AG20443 (cell line): ENCODE measurements at places on chromosomes 16 and 17.
A peak's percentile ranks its signal among the peaks of the same experiment; 100 is the strongest.

DNA sequence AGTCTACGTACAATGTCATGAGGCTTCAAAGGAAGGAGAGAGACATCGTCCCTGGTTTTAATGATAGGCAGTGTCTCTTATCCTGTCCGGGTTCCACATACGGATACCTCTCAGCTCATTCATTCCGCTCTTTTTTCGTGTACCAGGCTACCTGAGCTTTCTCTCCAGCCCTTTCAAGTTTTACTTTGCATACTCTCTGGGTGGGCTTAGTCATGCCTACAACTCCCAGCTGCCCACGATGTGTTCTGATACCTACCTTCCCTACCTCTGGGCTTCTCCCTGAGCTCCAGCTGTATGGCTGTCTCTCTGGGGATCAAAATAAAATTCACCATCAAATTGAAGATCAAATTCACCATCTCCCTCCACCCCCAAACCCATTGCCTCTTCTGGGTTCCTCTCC lies 354.0 kb upstream of the EEF2KMT start:
- DNase-seq = no peak

- no peak for DNase-seq
Observed at GRCh38 chr17:42394838-42395237, 6.6 kb upstream of the STAT3 start.

DNA sequence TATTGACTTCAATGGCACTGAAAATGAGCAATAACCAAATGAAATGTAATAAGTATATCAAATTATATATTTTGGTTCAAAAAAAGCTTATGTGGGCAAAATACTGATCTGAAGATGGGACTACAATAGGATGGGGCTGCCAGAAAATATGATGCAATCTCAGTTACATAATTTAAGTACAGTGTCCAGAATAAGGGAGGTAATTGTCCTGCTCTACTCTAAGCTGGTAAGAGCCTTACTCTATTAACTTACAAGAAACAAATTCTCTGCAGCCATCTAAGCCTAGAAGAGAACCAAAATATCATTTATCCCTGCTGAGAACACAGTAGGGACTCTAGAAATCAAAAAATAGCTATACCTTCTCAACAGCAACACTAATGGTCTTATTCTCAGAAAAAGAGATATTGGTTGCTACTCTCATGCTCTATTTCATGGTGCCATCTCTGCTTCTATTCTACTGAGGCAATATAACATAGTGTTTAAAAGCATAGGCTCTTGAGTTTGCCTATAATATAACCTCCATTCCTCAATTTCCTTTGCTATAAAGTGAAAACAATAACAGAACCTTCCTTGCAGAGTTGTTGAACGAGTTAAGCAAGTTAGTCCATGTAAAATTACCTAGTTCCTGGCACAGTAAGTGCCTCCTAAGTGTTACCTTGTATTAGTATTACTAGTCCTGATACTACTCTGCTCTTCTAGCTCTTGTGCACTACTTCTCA lies 19.9 kb downstream of the NQO1 start:
- DNase-seq = peak; percentile 35

DNA sequence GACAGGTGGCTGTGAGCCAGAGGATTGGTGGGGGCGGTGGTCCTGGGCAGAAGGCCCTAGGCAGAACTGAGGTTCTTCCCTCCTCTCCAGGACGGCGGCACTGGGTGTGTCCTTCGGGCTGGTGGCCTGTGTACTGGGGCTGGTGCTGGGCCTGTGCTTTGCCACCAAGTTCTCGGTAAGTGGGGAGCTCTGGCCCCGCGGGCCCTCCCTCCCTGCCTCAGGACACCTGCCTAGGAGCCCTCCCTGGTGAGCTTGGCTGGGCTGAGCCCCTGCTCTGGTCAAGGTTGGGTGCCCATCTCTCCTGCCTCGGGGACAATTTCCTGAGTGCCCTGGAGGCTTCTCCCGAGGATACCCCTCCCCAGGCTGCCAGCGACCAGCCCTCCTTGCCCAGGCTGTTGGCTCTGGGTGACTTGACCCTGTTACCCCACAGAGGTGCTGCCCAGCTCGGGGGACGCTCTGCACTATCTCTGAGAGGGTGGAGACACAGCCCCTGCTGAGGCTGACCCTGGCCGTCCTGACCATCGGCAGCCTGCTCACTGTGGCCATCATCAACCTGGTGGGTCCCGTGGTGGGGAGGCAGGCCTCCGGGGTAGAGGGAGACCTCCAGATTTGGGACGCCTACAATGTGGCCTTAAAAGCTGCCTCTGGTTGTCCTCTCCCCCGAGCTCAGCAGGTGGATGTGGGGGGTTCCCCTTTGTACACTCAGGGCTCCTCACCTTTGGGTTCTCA lies 42.0 kb downstream of the ADCY7 start:
- no peak for DNase-seq

GRCh38 chr16:4972938-4973587 lies 14.9 kb downstream of the SEC14L5 start:
- no peak for DNase-seq

DNA sequence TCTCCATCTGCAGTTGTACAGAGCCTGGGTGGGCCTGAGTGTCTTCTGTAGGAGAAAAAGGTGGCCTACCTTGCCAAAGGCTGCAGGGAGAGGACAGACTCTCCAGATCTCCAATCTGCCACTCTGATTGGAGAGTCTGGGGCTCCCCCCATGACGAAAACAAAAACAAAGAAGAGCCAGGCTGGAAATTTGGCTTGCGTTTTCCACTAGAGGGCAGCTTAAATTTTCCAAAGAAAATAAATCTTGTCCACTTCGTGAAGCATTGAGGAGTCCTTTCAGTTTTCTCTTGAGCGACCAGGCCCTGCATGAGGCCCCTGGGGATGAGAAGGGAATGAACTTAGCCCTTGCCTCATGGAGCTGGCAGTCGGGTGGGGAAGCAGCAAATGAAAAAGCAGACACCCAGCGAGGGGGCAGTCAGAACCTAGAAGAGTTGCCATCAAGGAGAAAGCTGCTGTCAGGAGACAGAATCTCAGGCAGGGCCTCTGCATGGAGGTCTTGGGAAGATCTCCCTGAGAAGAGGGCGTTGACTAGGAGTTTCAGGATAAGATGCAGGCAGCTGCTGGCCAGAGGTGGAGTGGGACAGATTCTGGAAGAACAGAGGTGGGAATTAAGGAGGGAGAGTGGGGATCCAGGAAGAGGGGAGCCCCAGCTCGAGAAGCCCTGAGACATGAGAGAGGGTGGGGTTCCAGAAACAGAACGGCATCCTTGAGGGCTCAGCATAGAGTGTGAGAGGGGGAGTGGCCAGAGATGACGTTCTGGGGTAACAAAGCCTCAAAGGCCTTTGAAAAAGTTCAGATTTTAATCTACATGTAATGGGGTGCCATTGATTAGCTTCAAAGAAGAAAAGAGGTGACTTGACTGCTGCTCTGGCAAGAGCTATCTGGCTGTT lies 8.4 kb upstream of the SHCBP1 start:
- peak; percentile 81 for DNase-seq

GRCh38 chr17:1577182-1577581 lies 14.6 kb upstream of the PITPNA start:
- peak; percentile 96 for DNase-seq

- DNase-seq = no peak
Observed at GRCh38 chr17:28319598-28319935, 567 bp downstream of the TMEM97 start.

- DNase-seq = peak; percentile 99
Observed at GRCh38 chr17:16584273-16584995, 15.4 kb upstream of the ZNF287 start.

DNA sequence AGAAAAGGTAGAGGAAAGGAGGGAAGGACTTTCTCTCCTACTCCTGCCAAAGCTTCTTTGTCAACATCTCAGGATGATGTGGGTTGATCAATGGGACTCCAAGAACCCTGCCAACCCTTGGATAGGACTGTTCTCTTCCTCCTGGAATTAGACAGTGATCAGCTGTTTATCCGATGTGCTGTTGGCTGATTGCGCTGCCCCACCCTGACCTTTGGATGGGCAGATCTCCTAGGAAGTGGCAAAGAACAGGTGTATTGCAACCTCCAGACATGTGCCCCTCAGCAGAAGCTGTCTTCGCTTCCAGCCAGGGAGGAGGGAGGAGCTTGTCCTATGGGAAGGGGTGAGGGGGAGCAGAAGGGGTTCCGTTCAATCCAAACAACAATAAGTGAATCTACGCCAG lies 30.5 kb downstream of the SLC5A11 start:
- DNase-seq = no peak

GRCh38 chr17:40023590-40024292 lies 8.5 kb downstream of the CSF3 start:
- DNase-seq = no peak

GRCh38 chr16:52469091-52469490 lies 77.9 kb downstream of the TOX3 start:
- no peak for DNase-seq

DNA sequence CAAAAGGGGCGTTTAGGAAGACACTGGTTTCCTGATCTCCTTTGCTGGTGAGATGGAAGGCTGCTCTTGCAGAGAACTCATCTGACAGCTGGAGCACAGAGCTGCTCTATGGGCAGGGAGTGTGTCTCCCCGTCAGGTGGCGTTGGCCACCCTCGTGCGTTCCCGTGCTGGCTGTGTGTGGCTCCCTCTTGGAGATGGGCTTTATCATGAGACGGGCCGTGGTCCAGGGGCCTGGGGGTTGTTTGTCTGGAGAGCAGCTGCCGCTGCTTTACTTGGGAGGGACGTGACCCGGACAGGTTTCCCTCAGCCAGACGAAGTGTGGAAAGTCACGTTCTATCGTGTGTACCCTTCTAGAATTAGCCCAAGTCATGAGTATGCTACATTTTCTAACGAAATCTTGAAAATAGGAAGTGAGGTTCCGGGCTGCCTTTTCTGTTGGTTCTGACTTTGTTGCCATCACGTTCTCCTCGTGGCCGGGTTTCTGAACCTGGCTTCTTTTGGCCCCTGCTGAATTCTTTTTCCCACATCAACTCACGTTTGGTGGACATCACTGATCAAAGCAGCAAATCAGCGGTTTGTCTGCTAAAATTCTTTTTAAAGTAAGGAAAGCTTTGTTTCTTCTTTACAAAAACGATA lies 105.6 kb upstream of the CHMP6 start:
- DNase-seq = no peak

DNA sequence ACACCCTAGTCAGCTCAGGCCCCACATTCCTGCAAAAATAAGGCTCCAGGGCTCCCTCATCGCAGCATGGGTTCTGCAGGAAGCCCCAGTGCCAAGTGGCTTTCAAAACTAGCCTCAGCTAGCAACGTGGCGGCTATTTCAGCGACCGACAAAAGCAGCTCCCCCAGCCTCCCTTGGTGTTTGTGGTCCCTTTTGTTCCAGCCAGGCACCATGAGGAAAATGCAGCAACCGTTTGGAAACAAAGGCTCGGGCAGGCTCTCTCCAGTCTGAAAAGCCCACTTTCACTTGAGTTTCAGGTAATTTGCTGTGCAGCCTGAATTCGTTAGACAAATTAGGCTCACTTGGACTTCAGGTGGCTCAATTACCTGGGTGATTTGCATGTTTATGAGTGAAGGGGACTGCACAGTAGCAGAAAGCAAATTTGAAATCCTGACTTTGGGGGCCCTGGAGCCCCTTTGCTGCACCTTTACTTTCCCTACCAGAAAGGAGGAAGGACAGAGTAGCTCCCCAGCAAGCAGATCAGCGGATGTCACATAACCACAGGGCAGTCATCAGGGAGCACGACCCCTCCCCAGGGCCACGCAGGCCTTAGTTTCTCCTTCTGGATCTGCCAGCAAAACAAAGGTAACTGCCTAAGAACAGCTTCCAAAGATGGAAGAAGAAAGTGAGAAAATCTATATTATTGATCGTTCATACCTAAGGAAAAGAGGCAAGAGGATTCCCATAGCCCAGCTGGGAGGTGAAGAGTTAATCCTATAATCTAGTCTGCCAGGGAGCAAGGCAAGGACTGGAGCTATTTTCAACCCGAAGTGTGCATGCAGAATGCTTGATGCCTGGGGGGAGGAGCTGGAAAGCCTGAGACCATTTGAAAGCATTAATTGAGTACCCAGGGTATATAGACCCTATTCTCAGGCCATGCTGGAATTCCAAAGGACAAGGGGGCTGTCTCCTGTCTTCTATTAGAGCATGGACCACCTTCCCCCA lies 143.1 kb upstream of the SDK2 start:
- no peak for DNase-seq

DNA sequence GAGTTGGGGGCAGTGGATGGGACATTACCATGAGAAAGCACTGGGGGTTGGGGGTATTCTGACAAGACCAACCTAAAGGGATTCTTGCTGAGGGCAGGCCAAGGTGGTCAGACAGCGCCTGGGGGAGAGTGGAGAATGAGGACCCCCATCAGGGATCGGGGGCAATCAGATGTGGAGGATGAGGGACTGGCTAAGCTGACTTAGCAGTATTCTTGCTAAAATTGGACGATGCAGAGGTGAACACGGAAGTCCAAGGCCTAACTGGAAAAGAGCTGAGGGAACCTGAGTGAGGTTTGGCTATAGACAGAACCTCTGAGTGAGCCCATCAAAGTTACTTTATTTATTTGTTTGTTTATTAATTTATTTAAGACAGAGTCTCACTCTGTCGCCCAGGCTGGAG lies 9.2 kb downstream of the QPRT start:
- DNase-seq = no peak

DNA sequence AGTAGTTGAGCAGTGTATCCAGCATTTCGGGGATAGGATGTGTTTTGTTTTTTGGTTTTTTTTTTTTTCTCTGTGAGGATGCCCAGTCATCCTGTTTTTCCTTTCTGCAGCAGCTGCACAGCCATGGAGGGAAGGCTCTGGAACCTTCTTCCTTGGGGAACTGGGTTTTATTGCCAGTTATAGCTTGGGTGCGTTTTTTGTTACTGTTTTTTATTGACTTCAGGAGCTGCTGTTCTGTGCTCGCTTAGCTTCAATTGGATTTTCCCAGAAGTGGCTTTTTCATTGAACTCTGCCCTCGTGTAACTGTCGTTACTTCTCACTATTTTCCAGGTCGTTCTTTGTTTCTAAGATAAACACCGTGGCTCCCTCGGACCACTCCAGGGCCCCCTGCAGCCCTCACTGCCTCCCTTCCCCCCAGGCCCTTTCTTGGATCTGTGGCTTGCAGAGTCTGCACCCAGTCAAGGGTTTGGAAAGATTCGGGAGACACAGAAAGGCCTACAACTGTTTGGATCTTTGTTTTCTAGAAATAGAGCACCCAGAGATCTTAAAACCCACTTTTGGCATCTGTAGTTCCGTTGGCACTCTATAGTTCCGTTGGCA lies 119.7 kb upstream of the CACNG5 start:
- no peak for DNase-seq

DNA sequence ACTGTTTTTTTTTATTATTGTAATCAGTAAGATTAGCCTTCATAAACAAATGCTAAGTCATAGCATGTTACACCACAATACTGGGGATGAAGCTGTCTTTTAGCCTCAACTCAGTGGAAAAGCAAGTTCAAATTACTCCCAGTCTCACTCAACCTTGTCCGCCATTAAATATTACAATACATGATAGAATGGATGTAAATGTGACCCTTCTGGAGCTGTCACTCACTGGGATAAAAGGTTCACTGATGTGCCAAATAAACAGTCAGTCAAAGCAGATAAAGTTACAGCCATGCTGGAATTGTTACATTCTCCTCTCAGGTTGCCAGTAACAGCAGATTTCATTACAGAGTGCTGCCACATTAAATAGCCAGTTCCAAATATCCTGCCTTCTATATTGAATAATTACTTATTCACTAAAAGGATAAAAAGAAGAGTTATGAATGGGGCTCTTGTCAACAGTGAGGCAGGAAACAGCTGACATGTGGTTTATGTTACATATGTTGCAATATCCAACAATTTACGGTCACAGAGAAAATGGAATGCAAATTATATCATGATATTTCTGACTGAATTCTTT lies 53.4 kb downstream of the BRIP1 start:
- DNase-seq = peak; percentile 12

GRCh38 chr17:64739316-64740058 lies 77.4 kb upstream of the SMURF2 start:
- peak; percentile 21 for DNase-seq
